ENCODE measurements at places on chromosomes 11 and 22.
A peak's percentile ranks its signal among the peaks of the same experiment; 100 is the strongest.

GRCh38 chr22:39520226-39521105 is at the start of gene ATF4:
ATF4 (plus strand) TSS chr22:39520562; CDS start chr22:39521446, 884 bp downstream.
- no peak for DNase-seq

- DNase-seq, result no peak
Measured at GRCh38 chr11:2843551-2843950, 42.0 kb downstream of the CDKN1C start.

DNA sequence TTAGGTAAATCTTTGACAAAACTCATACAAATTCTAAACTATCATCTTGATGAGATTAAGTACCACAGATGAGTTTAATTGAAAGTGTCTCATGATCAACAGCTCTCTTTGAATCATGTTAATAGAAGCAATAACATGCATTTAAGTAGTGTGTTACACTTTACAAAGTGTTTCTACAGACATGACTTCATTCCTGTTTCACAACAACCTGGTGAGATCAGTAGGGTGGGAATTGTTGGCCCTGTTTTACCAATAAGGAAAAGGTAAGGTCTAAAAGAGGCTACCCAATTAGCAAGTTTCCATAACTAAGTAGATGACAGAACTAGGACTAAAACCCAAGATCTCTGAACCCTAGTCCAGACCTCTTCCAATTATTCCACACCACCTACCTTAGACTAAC is 12.7 kb upstream of the PRSS23 start:
- DNase-seq, result no peak

DNA sequence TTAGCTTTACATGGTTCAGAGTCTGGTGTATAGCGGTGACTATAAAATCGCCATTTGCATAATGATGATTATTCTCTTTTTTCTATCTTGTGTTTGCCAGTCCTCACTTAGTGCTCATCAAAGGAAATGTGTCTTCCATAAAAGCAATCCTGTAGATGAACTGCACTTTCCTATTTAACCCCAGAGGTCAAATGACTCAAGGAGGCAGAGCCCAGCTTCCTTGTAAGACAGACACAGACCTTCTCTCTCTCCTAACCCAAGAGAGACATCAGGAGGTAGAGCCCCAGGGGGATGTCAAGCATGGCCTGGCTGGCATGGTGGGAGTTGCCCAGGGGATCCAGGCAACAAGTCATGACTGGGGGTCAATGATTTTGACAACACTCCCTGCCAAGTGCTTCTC is 46.9 kb upstream of the CRTAM start:
- DNase-seq, result no peak

- no peak for DNase-seq
Measured at GRCh38 chr11:117371453-117371852, 43.8 kb downstream of the CEP164 start.

DNA sequence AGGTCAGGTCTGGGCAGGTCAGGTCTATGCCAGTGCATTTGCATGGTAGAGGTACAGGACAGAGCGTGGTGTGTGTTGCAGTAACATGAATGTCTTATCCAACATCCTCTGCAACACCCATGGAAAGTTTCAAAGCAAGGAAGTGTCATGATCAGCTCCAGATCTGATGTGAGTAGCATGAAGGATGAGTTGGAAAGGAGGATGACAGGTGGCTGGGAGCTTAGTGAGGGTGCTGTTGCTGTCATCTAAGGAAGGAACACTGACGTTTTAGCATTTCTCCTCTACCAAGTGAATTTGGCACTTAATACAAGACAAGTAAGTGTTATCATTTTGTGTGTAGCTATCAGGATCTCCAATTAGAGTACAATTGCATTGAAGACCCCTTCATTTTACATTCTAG is 65.1 kb downstream of the GRK3 start:
- DNase-seq, result no peak

- DNase-seq, result no peak
Measured at GRCh38 chr11:57230791-57231538, 6.1 kb downstream of the APLNR start.

DNA sequence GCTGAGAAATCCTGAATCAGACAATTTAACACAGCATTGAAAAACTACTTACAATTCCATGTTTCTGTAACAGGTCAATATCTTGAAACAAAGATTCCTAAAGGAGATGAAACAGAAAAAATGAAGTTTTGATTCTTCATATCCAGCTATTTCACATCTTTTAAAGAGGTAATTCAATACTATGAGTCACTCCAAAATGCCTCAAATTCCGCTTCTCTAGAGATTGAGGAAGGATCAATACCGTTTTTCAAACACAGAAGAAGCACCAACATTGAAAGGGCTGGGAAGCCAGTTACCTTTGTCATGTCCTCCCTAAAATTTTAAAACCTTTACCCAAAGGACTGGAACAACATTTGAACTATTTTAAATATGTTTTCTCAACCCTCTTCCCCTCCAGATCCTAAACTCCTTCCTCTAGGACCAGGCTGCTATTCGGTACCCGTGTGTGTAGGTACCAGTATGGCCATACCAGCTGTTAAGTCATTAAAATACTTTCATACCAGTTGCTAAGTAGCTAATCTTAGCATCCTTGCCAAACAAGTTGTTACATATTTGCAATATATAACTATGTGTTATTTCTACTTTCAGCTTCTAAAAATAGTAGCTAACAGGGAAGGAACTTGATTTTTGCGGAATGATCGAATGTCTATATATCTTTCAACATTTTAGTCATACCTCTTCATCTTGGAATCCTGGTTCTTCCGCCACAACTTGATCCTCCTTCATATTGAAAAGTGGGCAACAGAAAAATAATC is 2.3 kb downstream of the DMC1 start:
- no peak for DNase-seq

GRCh38 chr22:41458161-41458728 is 10.2 kb downstream of the PHF5A start:
- DNase-seq, result no peak

DNA sequence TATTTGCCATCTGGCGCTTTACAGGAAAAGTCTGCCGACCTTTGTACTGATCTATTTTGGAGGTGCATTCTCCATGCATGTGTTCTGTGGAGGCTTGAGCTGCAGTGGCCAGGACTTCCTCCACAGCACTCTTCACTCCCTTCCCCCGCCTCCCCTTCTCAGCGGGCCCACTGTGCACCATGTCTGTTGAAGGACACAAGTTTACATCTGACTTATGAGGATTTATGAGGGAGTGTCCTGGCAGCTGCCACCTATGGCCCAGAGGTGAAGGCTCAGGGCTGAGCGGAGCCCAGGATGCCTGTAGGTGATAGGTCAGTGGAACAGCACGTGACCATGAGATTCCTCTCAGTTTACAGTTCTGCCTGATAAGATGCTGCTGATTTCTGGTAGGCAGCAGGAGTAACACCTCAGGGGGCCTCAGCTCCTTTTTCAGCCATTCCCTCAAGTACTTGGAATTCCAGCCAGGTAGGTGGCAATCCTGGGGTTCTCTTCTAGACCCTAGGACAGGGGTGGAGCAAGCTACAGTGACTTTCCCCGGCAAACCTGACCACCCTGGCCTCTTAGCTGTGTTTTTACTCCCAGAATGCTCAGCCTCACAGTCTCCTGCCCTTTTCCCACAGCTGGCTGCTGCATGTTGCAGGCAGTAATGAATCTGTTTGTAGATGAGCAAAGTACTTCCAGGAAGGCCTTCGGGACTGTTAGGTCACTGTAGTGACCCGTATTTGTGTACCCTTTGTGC is 59.9 kb downstream of the PPFIBP2 start:
- no peak for DNase-seq

GRCh38 chr11:43579919-43580276 is 100.6 kb upstream of the HSD17B12 start:
- no peak for DNase-seq

GRCh38 chr11:99098751-99099150 is 78.0 kb downstream of the CNTN5 start:
- peak; percentile 8 for DNase-seq

DNA sequence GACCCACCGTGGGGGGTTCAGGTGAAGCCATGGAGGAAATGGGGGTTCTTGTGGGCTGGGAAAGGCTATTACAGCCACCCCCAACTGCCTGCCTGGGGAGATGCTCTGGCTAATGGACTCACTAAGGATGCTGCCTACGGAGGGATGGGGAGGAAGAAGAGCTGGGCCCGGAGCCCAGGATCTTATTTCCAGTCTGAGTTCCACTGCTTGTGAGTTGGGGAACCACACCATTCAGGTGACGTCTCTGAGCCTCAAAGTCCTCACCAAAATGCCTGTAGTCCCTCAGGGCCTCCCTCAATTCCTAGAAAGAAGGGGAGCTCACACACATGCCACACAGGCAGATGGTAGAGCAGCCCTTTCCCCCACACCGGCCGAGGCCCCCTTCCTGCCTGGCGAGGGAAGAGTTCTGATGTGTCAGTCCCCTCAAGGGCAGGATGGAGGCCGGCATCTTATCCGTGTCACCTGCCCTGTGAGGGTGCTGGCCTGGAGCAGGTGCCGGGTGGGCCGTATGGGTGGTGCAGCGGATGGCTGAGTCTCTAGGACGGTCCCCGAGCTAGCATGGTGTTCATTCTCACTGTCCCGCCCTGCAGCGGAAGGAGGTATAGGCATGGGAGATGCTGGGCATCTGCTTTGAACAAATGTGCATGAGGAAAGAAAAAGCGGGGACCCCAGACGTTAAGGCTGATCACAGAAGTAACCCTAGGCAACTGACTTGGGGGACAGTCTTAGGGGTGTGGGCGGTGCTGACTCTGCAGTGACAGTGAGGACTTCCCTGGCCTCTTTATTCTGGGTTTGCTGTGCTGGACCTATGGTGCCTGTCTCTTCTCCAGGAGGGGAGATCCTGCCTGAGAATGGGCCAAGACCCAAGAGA is 15.7 kb downstream of the MRGPRF start:
- DNase-seq, result no peak

GRCh38 chr11:5197536-5197935 is 2.9 kb downstream of the OR51V1 start:
- DNase-seq, result no peak

GRCh38 chr22:49147617-49148175 is 680.0 kb downstream of the BRD1 start:
- no peak for DNase-seq

DNA sequence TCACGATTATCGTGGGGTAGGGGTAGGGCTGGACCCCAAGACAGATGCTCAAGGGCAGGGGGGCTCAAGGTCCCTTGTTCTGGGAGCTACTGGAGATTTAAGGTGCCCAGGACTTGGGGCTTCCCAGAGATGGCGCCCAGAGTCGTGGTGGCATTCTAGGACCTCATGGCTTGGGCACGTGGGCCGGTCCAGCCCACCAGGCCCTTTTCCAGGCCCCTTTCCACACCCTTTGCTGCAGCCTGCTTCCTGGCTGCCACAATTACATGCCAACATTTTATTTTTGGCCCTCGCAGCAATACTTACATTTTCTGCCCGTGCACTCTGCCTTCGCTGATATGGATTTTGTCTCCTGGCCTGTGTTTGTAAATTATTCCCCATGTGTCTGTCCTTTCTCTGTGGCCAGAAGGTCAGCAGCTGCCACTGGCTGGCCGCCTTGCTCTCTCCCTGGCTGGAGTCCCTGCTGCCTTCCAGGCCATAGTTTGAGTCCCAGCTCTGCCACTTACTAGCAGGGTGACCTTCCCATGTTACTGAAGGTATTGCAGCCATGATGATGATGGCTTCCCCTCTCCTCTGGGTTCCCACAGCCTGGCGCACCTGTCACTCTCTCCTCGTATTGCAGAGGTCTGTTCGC is 11.2 kb downstream of the MB start:
- no peak for DNase-seq

DNA sequence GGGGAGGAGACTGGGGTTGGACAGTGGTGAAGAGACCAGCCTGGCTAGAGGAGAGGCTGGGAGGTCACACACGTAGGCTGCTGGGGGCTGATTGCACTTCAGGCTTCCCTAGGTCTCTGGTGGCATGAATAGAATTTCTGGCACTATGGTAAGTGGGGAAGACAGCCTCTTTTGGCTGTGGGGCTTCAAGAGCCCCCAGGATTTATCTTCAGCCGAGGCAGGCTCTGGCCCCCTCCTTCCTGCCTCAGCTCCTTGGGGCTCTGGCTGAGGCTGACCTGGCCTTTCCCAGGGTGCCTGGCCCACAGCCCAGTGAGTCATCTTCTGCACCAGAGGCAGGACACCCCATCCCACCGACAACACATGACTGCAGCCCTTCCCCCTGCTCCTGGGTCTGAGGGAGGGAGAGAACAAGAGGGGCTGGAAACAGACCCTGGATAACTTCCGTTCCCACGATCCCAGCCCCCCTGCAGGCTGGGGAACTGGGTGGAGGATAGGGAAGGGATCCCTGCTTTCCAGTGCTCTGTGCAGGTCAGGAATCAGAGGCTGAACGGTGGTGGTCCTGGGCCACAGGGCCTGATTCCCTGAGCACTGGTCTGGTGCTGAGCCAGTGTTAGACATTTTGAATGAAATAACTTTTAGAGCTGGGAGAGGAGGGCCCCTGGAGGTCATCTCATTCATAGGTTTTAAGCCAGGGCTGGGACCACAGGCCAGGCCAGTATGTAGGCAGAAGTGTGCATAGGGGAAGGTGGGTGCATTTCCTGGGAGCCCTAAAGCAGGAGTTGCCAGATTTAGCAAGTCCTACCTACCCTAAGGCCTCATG is 26.5 kb downstream of the ARHGEF17 start:
- DNase-seq, result no peak

DNA sequence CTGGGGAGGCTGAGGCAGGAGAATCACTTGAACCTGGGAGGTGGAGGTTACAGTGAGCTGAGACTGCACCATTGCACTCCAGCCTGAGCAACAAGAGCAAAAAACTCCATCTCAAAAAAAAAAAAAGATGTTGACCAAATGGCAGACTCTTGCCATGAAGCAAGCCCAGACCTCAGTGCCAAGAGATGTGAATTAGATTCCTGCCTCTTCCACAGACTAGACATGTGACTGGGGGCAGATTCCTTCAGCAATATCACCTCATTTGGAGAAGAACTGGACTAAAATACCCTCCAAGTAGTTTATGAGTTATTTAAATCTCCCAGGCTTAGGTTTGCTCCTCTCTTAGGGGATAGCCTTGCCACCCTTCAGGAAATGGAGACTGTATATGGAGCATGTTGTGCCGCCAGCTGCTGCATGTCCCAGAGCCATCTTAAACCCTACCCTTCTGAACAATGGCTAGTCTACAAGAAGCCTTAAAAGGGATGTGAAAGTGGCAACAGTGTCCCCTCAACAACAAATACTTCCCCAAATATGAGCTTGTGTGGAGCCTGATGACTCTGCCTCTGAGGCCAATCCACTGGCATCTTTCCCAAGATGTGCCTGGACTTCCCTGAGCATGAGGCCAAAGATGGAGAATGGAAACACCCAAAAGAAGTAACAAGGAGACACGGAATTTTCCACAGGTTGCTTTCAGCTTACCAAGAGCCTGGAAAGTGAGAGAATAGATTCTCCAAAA is 763 bp upstream of the MS4A7 start:
- DNase-seq, result no peak

GRCh38 chr11:64000026-64000739 is 13.9 kb downstream of the OTUB1 start:
- DNase-seq, result no peak

DNA sequence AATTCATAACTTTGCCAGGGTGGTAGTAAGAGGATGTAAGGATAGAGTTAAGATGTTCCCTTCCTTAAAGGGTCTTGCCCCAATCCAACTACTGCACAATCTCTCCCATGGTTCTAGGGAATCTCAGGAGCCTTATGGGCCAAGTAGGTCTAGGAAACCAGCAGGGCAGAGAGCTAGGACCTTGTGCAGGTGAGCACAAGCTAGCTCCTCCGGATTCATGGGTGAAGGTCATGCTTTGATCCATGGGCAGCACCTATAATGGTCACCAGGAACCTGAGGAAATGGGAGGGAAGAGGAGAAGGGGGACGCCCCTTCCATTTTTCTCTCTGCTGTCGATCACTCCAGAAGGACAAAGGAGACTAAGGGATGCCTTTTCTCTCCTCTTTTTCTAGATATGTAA is 16.8 kb downstream of the KCNJ11 start:
- no peak for DNase-seq

GRCh38 chr11:46360878-46361277 is 13.6 kb downstream of the DGKZ start:
- no peak for DNase-seq

GRCh38 chr11:65979261-65979759 is 17.8 kb downstream of the SART1 start:
- DNase-seq, result no peak
